Endothelial cell (in vitro differentiated cells): ENCODE measurements at places on chromosomes 1 and 21.
A peak's percentile ranks its signal among the peaks of the same experiment; 100 is the strongest.

- H3K36me3 ChIP-seq = no peaks in the 10 kb centered on the region
- no peak overlapping the region for H3K4me3 ChIP-seq
- no peak for DNase-seq
- no peaks in the 10 kb centered on the region for H3K4me1 ChIP-seq
- no peak overlapping the region for H3K27ac ChIP-seq
Observed at GRCh38 chr21:17987382-17988101, 168.4 kb upstream of the C21orf91 start.

DNA sequence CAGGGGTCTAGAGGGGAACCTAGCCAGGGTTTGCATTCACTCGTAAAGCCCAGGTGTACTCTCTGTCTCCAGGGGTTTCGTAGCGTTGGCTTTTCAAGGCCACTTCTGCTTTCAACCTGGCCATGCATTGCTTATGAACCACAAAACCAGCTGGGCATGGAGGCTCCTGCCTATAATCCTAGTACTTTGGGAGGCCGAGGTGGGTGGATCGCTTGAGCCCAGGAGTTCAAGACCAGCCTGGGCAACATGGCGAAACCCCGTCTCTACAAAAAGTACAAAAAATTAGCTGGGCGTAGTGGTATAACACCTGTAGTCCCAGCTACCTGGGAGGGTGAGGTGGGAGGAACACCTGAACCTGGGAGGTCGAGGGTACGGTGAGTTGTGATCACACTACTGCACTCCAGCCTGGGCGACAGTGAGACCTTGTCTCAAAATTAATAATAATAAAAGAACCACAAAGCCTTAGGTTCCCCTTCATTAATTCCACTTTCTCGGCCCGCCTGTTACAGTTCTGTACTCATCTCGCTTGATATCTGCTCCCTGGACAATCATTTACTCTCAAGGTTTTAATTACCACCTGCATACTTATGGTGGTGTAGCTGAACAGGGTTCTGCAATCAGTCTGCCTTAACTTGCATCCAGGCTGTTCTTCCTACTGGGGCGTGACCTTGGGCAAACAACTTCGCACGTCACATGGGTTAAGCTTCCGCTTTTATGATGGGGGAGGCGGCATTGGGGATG lies 6.1 kb downstream of the SLC16A4 start:
- H3K4me3 ChIP-seq = no peak overlapping the region
- H3K27ac ChIP-seq = no peak overlapping the region
- peaks cover 8% of the 10 kb centered on the region for H3K4me1 ChIP-seq
- no peaks in the 10 kb centered on the region for H3K36me3 ChIP-seq
- no peak for DNase-seq
- H3K27me3 ChIP-seq = no peaks in the 10 kb centered on the region

- peak overlapping the region; percentile 30 for H3K27ac ChIP-seq
- DNase-seq = no peak
- peaks cover 60% of the 10 kb centered on the region for H3K4me1 ChIP-seq
Observed at GRCh38 chr1:226723657-226724532, 15.2 kb downstream of the ITPKB start.

DNA sequence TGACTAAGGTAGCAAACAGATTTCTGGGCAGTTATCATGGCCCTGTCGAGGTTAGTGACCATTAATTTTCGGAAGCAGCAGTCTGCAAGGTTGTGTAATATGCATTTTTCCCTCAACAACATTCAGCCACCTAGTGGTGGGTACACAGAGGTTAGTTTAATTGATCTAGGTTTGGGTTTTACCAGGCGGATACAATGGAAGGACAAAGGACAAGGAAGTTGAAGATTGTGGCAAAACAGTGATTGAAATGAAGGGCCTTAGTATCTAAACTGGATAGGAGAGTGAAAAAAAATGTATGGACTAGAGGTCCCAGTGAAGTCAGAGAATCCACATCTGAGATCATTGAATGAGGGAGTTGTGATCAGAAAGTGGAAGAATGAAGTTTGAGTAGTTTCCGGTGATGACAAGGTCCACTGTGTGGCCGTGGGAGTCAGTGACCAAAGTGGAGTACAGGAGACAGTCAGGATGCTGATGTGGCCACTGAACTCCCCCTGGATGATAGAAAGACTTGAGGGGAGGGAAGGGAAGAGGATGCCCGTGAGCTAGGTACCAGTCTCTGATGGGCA lies 2.8 kb downstream of the ARMH1 start:
- no peak for DNase-seq
- peaks cover 6% of the 10 kb centered on the region for H3K36me3 ChIP-seq
- no peak overlapping the region for H3K27ac ChIP-seq
- peaks cover 32% of the 10 kb centered on the region for H3K4me1 ChIP-seq
- no peak overlapping the region for H3K4me3 ChIP-seq

DNA sequence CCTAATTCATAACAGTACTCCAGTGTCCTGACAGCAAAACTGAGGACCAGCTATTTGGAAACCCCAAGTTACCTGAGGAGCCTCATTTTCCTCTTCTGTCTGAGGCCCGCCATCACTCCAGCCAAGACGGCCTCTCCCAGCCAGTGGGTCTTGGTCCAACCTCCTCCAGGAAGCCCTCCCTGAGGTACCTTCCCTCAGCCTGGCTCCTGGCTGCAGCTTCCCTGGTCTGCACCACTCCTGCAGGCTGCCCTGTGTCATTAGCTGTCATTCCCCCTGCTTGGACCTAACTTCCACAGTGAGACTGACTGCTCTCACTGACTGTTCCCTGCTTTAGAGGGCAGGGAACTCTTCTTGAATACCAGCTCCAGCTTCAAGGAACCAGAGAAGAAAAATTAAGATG lies 33.0 kb downstream of the BCAR3 start:
- no peak overlapping the region for H3K27ac ChIP-seq
- H3K27me3 ChIP-seq = peaks cover 3% of the 10 kb centered on the region
- H3K4me1 ChIP-seq = peaks cover 15% of the 10 kb centered on the region
- no peak overlapping the region for H3K4me3 ChIP-seq
- no peaks in the 10 kb centered on the region for H3K36me3 ChIP-seq
- no peak for DNase-seq

- peak; percentile 5 for DNase-seq
- no peak overlapping the region for H3K27ac ChIP-seq
- H3K4me3 ChIP-seq = no peak overlapping the region
Observed at GRCh38 chr1:36982709-36983108, 51.6 kb downstream of the GRIK3 start.

DNA sequence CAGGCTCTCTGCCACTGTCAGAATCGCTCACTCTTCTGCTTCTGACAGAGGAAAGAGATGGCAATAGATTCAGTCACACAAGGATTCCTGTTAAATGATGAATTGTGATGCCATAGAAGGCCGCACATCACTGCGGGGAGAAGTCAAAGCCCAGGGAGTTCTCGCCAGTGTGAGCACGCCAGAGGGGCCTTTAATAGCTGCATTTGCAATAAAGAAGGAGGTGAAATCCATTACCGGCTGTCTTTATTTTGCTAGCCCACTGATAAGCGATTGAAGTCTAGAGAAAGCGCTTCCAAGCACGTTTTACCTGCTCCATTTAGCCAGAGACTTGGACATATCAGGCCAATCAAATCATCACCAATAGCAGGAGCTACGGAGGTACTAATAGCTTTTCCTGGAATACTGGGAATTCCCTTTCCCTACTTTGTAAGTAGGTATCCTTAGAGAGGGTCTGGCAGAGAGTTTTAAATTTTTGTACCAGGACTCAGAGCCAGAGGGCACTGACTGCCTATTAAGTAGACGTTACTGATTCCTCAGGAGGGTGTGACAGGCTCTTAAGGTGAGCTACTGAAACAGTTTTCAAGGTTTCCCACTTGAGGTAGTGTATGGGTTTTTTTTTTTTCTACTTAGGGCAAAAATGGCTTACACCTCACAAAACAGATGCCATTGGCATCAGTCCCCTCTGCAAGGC lies 10.2 kb upstream of the TARBP1 start:
- no peaks in the 10 kb centered on the region for H3K27me3 ChIP-seq
- no peak for DNase-seq
- H3K4me1 ChIP-seq = peaks cover 21% of the 10 kb centered on the region
- H3K4me3 ChIP-seq = no peak overlapping the region
- H3K36me3 ChIP-seq = no peaks in the 10 kb centered on the region
- H3K27ac ChIP-seq = no peak overlapping the region

DNA sequence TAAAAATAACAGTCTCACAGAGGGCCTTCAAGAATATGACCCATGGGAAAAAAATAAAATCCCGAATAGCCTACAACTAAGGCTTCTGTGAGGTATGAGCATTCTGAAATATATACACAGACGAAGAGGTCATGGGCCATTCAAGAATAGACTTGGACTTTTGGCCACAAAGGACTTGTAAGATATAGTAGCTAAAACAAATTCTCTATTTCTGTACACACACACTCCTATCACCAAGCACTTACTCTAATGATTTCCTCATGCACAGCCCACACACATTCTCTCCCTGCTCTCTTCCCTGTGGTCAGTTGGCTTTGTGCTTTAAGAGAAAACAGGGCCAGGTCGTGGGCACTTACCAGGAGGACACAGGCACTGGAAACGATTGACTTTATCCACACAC lies 69.7 kb upstream of the ADAM30 start:
- peaks cover 6% of the 10 kb centered on the region for H3K4me1 ChIP-seq
- H3K36me3 ChIP-seq = peaks cover 6% of the 10 kb centered on the region
- peaks cover 2% of the 10 kb centered on the region for H3K27me3 ChIP-seq

DNA sequence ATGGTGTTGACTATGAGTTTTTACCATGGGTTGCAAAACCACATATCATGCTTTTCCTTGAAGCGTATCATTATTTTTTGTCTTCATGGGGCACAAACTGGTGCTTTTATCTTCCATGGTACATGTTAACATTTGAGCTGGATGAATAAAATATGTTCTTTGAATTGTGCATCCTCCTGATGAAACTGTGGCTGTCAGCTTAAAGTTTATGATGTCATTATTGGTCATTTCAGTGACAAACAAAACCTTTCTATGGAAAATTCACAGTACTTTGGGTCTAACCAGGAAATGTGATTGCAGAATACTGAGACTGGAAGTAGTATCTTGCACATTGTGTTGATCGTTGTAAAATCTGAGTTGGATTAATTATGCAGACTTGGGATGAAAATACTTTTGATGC lies 291.7 kb upstream of the ZRANB2 start:
- H3K4me3 ChIP-seq = no peak overlapping the region
- no peak for DNase-seq
- H3K36me3 ChIP-seq = no peaks in the 10 kb centered on the region
- no peaks in the 10 kb centered on the region for H3K27me3 ChIP-seq

GRCh38 chr1:112767646-112768045 lies 52.5 kb upstream of the PPM1J start:
- no peaks in the 10 kb centered on the region for H3K36me3 ChIP-seq
- no peak overlapping the region for H3K4me3 ChIP-seq
- no peak overlapping the region for H3K27ac ChIP-seq
- peaks cover 6% of the 10 kb centered on the region for H3K4me1 ChIP-seq
- peaks cover 3% of the 10 kb centered on the region for H3K27me3 ChIP-seq
- no peak for DNase-seq

DNA sequence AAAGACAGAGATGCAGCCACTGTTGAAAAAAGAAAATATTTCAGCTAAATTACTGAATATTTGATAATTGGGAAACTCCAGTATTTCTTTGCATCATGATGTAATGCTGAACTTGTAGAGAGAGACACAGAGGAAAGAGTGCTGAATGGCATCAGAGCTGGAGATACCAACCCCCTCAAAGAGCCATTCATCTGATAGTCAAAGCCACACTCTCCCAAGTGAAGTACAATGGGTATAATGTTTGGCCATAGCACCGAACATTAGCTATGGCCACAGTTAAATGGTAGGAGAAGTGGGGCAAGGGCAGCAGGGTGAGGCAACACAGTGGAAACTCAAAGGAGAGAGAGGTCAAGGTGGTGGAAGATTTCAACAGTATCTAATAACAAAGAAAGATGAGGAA lies 107.5 kb upstream of the TNFSF4 start:
- H3K27ac ChIP-seq = no peak overlapping the region
- no peaks in the 10 kb centered on the region for H3K36me3 ChIP-seq
- H3K4me3 ChIP-seq = no peak overlapping the region

DNA sequence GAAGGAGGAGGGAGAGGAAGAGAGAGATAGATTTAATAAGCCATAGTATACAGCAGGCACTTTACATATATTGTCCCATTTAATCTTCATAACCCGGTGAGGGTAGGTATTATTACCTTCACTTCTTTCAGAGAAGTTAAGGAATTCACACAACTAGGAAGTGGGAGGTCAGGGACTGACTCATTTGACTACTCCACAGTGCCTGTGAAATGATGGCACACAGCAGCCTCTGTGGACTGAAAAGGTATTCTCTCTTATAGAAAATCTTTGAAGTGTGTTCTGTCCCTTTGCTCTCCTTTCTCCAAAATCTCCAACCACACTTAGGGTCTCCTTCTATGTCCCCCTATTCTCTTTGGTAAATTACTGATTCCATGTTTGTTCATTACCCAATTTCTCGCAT lies 23.9 kb downstream of the PALMD start:
- no peak overlapping the region for H3K27ac ChIP-seq
- no peak for DNase-seq
- peaks cover 10% of the 10 kb centered on the region for H3K4me1 ChIP-seq
- no peak overlapping the region for H3K4me3 ChIP-seq
- H3K36me3 ChIP-seq = no peaks in the 10 kb centered on the region

GRCh38 chr1:29653886-29654450 lies 417.6 kb downstream of the PTPRU start:
- peaks cover 6% of the 10 kb centered on the region for H3K27me3 ChIP-seq
- no peak for DNase-seq
- peaks cover 3% of the 10 kb centered on the region for H3K36me3 ChIP-seq
- H3K27ac ChIP-seq = no peak overlapping the region
- H3K4me3 ChIP-seq = no peak overlapping the region

GRCh38 chr1:230818367-230818766 lies 50.0 kb downstream of the C1orf198 start:
- no peak overlapping the region for H3K27ac ChIP-seq
- no peak overlapping the region for H3K4me3 ChIP-seq
- H3K27me3 ChIP-seq = no peaks in the 10 kb centered on the region
- DNase-seq = no peak
- H3K4me1 ChIP-seq = no peaks in the 10 kb centered on the region
- no peaks in the 10 kb centered on the region for H3K36me3 ChIP-seq

DNA sequence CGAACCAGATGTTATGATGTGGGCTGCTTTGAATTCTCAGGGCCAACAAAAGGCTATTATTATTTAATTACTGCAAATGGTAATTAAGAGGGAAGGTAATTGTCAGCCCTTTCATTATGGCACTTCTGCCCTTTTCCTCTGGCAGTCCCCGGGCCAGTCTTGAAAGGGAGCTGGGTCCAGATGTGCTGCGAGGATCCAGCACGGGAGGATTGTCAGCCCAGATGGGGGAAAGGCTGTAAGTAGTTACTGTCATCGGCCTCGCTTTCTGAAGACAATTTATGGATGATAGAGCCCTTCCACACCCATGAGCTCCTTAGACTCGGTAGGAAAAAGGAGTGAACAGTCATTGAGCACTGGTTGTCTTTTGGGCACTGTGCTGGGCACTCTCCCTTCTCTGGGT lies 8.7 kb upstream of the ZNF362 start:
- peaks cover 10% of the 10 kb centered on the region for H3K4me1 ChIP-seq
- H3K4me3 ChIP-seq = no peak overlapping the region
- H3K36me3 ChIP-seq = peaks cover 7% of the 10 kb centered on the region
- no peak for DNase-seq
- no peak overlapping the region for H3K27ac ChIP-seq
- peaks cover 9% of the 10 kb centered on the region for H3K27me3 ChIP-seq

- H3K27me3 ChIP-seq = no peaks in the 10 kb centered on the region
- no peaks in the 10 kb centered on the region for H3K36me3 ChIP-seq
- H3K4me1 ChIP-seq = no peaks in the 10 kb centered on the region
- no peak overlapping the region for H3K4me3 ChIP-seq
- H3K27ac ChIP-seq = no peak overlapping the region
- DNase-seq = no peak
Observed at GRCh38 chr1:152770411-152770810, 4.5 kb upstream of the LCE1F start.

- H3K27ac ChIP-seq = no peak overlapping the region
- no peak for DNase-seq
- no peaks in the 10 kb centered on the region for H3K27me3 ChIP-seq
- H3K4me3 ChIP-seq = no peak overlapping the region
Observed at GRCh38 chr1:197320991-197321531, 53.0 kb downstream of the CRB1 start.
